ENCODE measurements at places on chromosomes 11 and 22.

GRCh38 chr22:26259510-26259909 is 90.2 kb downstream of the SEZ6L start:
- no peak for DNase-seq

DNA sequence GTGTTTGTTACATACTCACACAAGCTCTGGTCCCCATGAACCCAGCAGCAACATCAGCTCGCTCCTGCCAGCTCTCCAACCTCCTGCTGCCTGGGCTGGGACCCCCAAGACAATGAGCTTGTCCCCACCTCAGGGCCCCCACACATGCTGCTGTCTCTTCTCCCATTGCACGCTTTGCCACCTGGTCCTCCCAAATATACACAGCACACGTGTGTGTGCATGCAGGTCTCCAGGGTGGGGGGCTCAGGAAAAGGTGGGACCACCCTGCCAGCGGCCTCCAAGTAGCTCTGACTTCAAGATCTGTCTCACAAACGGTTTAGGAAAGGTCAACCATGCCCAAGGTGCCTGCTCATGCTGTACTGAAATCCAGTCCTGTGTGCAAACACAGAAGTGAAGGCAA is 68.1 kb upstream of the CCND1 start:
- DNase-seq, result no peak

GRCh38 chr11:104487046-104487806 is 323.3 kb upstream of the PDGFD start:
- DNase-seq, result no peak

GRCh38 chr22:24178502-24179440 is 2.5 kb upstream of the SUSD2 start:
- no peak for DNase-seq

DNA sequence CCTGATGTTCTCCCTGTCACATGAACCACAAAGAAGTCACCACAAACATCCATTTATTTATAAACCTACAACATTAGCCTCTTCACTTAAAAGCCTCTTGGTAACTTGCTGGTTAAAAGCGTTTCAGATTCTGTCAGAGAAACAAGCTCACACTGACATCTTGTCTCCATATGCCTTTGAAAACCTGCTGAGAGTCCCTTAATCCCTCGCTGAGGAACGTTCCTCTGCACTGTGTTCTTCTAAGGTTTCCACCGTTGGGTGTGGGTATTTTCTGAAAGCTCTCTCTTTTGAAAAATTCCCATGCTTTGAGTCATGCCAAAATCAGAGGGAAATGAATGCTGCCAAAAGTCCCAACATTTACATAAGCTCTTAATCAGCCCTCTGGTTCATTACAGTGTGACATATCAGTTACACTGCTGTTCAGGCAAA is 149.8 kb downstream of the CCDC34 start:
- DNase-seq, result peak; percentile 88

All from GM04503 (cell line).